Stimulated activated CD8-positive, alpha-beta memory T cell treated with anti-CD3 and anti-CD28 coated beads, Interleukin-4, amount 100 ng/mL, for 1 hour (primary cell): ENCODE measurements at places on chromosomes 1 and 21.

GRCh38 chr1:5750186-5751162 is 241.8 kb downstream of the NPHP4 start:
- DNase-seq = no peak

GRCh38 chr1:162676750-162677149 is 44.5 kb downstream of the DDR2 start:
- no peak for DNase-seq

DNA sequence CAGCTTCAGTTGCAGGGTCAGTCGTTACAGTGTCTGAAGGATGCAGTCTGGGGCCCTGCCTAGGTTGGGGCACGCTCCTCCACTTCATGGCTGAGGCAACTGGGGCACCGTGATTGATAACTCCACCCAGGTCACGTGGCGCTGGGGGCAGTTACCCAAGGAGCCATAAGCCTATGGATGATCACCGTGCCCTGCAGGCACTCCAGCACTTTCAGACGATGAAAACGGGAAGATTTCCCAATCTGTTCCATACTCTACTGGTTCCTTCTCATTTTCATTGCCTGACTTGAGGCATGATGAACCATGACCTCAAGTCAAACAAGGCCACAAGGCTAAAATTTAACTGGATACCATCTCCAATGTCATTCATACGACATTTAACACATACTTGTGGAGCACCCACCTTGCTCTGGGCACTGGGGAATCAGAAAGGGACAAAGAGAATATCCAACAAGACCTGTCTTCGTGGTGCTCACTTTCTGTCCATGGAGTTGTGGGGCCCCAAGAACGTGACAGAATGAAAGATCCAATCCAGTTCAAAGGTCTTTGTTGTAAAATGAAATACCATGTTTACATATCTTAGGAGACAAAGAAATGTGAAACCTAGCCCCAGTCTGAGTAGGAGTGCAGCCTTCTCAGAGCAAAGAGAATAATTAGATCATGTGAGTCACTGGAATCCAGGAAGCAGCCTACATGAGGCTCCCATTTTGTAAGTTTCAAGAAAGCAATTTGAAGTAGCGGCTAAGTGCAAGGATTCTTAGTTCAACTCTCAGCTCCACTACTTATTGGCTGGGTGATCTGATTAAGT is 39.4 kb upstream of the SPOCD1 start:
- no peak for DNase-seq

- no peak for DNase-seq
Measured at GRCh38 chr1:22676916-22677583, 24.0 kb downstream of the C1QB start.

DNA sequence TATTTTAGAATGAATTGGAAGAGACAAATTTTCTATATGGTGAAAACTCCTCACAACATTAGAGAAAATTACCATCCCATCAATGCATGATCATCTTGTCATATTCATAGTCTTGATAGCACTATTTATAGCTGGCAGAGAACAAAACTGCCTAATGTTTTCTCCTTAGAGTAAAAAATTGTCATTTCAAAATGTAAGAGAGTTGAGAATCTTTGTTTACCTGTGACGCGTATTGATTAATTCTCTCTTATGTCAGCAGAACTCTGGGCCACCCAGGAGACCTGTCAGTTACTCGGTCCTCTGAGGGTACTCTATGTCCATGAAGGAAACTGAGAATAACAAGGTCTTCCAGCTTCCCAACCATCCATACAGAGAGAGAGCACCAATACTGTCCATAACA is 381.4 kb upstream of the ZP4 start:
- DNase-seq = no peak

- no peak for DNase-seq
Measured at GRCh38 chr1:88612292-88612691, 71.8 kb upstream of the PKN2 start.

GRCh38 chr1:77064246-77064645 is 155.0 kb downstream of the PIGK start:
- no peak for DNase-seq

DNA sequence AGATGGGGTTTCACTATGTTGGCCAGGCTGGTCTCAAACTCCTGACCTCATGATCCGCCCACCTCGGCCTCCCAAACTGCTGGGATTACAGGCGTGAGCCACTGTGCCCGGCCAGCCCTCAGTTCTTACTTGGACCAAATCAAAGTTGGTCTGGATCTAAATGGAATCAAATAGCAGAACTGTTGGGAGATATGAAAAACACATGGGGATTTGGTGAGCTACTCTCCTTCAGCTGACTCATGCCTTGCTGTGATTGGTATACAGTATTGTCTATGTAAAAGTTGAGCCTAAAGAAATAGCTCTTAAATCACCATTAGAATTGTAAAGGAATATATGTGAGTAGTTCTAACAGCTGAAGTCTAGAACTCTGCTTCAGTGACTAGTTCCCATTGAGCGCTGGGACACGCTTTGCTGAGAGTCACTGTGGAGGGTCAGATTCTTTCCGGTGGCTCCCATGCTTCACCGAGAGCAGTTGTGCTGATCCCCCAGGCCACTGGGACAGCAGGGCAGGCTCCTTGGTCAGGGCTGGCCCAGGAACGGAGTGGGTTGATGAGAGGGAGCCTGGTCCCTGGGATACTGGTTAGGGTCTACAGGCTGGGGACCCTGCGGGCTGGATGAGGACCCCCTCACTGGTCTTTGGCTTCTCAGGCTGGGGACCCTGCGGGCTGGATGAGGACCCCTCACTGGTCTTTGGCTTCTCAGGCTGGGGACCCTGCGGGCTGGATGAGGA is 14.0 kb downstream of the PKNOX1 start:
- no peak for DNase-seq
